ENCODE measurements at places on chromosomes 12 and 14. TPM values are rescaled to one million over a fixed set of nuclear protein-coding genes. Genes with fewer than 3 reads are reported as not detected.

GDF3 gene
- not detected for total RNA-seq

DNA sequence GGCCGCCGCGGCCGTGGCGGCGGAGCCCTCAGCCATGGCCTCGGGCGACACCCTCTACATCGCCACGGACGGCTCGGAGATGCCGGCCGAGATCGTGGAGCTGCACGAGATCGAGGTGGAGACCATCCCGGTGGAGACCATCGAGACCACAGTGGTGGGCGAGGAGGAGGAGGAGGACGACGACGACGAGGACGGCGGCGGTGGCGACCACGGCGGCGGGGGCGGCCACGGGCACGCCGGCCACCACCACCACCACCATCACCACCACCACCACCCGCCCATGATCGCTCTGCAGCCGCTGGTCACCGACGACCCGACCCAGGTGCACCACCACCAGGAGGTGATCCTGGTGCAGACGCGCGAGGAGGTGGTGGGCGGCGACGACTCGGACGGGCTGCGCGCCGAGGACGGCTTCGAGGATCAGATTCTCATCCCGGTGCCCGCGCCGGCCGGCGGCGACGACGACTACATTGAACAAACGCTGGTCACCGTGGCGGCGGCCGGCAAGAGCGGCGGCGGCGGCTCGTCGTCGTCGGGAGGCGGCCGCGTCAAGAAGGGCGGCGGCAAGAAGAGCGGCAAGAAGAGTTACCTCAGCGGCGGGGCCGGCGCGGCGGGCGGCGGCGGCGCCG lies 381 bp downstream of the YY1 start:
- peak; percentile 40 for DNase-seq

AICDA gene
- 27.6 TPM for total RNA-seq

- no peak for DNase-seq
Observed at GRCh38 chr12:112964915-112965314, 13.4 kb upstream of the OAS2 start.

PLEKHH1 gene
- total RNA-seq, result 0.78 TPM

MYH6 gene
- total RNA-seq, result not detected

DNA sequence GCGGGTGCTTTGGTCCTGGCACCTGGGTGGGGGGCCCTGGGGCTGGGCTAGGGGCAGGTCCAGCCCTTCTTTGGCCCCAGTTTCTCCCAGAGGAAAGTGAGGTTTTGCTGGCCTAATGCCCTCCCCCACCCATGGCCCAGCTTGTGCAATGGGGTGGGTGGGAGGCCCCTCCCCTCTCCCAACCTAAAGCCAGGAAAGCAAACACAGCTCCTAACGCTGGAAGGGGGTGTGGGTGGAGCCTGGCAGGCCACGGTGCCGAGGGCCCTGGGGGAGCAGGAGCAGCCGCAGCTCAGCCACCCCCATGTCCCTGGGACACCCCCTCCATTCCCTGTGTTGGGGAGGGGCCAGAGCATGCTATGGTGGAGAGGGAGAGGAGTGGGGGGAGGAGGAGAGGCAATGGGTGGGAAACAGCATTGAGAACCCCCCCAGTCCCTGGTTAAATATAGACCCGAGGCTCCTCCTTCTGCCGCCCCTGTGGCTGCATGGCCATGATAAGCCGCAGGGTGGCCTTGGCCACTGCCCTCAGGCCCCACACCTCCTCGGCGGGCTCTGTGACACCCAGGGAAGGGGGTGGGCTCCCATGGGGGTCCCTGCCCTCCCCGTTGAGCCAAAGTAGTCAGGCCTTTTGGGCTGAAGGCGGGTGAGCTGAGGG lies 4.7 kb downstream of the EXOC3L4 start:
- no peak for DNase-seq

GRCh38 chr12:132522592-132523380 lies 32.8 kb downstream of the FBRSL1 start:
- DNase-seq, result peak; percentile 51

GRCh38 chr14:55317542-55318306 lies 46.5 kb downstream of the FBXO34 start:
- DNase-seq, result no peak

DNA sequence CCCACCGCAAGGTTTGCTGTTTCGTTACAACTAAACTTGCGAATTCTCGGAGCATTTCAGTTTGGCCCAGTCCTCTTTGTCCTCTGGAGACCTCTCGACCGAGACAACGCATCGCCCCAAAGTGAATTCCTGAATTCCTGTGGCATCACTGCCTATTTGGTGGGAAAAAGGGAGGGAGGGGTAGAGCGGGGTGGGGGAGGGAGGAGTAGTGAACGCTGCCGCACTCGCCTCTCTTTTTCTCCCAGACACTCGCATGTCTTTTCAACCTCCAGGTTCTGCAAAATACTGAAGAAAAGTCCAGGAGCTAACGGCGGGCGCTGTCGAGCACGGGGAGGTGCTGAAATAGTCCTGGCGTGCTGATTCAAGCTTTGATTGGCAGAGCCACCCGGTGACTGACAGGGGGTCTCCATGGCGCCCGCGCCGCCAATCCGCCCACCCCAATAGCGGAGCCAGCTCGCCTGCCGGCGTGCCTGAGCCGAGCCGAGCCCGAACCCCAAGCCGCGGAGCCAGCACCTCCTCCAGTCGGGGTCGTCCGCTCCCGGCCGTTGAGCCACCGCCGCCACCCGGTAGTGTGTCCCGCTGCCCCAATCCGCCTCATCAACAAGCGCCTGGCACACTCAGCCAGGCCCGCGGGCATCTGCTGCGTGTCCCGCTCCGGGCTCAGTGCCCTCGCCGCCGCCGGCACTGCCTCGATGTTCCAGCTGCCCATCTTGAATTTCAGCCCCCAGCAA lies at the start of gene SIX6:
Gene SIX6 (plus strand): TSS at position 440 of the 731 bp plus-strand sequence. CDS start 253 bp downstream, at position 693.
- DNase-seq, result no peak

GRCh38 chr12:115322275-115322674 lies 638.3 kb upstream of the TBX3 start:
- DNase-seq, result no peak

PIANP gene
- total RNA-seq, result not detected

PTHLH gene
- 8.3 TPM for total RNA-seq

GRCh38 chr12:32197421-32197820 lies 90.8 kb downstream of the BICD1 start:
- no peak for DNase-seq

DNA sequence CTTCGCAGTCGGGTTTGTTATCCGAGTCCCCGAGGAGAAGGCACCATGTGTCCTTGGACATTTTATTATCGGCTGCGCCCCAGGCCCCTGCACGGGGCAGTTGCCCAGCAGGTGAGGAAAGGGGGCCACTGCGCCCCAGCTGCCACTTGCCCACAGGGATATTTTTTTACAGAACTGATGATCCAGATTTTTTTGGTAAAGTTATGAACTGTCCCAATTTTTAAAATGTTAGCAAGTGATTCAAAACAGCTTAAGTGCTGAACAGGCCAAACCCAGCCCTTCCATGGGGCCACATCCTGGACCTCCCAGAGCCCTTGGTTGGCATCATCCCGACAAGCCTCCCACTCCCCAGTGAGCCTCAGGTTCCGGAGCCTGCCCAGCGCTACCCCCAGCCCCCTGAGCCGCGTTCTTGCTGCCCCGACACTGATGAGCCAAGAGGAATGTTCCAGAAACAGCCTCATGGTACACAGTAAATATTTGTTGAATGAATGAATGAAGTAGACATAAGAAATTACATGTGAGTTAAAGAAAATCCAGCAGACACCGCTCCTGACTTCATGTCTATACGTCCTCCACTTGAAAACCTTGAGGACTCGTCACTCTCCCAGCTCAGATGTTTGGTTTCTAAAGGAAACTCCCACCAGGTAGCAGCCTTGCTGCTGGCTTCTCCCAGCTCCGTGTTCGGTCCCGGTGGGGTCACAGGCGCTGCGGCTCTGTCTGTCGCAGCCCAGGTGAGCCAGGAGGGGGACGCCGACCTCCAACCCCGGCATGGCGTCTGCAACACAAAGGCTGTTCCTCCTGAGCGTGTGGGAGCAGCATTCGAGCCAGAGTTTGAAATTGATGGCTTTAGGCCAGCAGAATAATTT lies 88.5 kb downstream of the ADGRD1 start:
- no peak for DNase-seq

DNA sequence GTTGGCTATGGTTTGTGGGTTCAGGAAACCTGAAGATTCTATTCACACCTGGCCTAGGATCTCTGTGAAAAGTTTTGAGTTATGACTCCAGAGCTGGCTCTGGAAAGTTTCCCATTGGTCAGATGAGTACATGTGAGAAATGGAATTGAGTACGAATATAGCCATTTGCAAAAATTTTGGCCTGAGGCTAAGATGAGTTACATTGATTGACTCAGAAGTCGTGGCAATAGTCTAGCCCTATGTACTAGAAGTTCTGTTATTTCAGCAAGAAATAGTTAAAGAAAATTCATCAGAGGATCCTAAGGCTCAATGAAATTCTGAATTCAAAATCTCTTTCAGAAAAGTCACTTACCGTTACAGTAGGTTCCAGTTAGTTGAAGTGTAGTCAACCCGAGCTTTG lies 109.9 kb downstream of the PTCSC3 start:
- DNase-seq, result no peak

DNA sequence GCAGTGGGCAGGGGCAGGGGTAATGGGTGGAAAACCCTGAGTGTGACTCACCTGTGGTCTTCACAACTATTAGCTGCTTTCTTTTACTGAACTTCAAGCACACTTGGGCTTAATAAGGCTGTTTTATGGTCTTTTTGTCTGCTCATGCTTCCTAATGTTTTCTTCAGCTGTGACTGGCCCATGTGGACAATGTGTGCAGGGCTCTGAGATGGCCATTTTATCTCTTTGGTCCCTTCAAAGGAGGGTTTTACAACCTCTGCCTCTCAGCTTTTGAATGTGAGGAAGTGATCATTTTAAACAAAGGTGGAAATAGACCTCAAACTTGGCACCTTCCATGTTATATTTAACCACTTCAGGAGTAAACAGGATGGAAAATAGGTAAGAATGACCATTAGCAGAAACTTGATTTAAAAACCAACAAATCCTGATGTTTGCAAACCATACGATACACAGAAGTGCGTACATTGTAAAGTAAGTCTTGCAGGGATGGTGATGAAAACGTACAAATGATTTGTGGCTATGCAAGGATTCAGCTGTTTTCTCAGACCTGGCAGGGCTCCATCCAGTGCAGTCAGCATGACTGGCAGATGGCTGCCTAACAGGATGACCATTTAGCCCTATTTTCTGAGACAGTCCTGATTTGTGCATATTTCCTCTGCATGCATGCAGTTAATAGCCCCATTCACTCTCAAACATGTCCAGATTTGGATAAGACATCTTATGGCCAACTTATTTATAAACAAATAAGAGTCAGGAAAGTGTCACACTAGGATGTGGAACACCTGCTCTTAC lies 103.2 kb downstream of the SLC38A4 start:
- DNase-seq, result no peak

PSME2 gene
- 202 TPM for total RNA-seq

GRCh38 chr12:92722897-92723296 lies 20.1 kb downstream of the PLEKHG7 start:
- DNase-seq, result no peak

TMPRSS12 gene
- total RNA-seq, result not detected

DNA sequence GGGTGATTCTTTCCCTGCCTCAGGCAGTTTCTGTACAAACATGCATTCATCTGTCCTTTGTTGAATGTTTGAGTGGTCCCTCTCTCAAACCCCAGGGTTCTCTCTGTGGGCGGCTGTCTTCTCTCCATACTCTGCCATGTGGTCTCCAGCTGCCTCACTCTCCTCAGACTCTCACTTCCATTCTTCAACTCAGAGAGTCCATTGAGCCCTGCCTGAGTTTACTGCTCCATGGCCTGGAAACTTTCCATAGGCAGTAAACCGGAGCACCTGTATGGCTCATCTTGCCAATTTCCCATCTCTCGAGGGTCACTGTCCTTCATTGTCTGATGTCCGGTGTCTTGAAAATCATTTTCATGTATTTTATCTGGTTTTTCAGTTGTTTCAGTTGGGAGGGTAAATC lies 11.3 kb downstream of the C14orf132 start:
- DNase-seq, result no peak

DNA sequence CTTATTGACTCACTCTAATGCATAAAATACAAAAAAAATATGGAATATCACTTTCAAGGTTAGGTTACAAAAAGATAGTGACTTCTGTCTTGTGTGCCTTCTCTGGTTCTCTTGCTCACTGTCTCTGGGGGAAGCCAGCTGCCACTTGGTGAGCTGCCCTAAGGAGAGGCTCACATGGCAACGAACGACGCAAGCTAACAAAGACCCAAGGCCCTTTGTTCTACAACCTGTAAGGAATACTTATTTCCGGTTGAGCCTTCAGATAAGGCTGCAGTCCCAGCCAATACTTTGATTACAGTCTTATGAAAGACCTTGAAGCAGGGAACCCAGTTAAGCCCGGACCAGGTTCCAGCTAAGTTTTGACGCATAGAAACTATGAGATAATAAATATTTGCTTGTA lies 242.4 kb upstream of the TBX3 start:
- no peak for DNase-seq

- DNase-seq, result no peak
Observed at GRCh38 chr12:121776190-121777098, 17.0 kb downstream of the RHOF start.

ASB2 gene
- total RNA-seq, result 1.9 TPM

DNA sequence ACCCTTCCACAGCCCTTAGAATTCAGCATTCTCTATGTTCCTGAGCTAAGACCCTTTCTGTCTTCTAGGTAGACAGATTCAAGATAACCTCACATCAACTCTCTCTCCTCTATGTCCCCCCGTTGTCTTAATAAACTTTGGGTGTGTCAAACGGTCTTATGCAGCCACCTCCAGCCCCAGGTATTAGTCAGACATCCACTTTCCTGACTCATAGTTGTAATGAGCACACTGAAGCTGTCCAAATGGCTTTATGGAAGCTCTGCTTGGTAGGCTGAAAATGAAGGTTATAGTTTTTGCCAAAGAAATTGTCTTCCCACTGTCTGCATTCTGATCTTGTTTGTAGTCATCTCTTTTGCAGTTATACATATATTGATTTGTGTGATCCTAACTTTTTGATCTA lies 482.0 kb downstream of the RMST start:
- DNase-seq, result no peak

CCDC38 gene
- 0.20 TPM for total RNA-seq

DNA sequence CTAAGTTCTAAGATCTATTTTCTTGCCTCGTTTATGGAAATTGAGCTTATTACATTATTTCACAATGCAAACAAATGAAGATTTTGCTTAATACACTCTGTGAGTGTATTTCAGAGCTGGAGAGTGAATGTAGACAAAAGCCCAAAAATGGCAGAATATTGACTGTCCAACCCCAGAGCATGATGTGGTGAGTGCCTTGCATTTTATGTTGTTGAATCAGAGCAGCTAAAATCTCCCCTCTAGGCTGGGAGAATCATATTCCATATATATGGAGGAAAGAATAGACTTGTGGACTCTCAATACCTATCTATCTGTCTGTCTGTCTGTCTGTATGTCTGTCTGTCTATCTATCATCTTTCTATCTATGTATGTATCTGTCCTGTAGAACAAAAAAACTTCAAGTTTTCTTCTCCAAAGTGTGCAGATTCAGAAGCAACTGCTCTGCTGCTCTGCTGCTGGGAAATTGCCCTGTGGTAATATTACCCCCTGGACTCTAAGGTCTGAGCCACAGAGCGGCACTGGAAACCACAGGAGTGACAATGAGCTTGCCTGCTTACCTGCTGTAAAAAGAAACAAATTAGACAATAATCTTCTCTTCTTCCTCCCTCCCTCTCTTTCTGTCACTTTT lies 209.4 kb upstream of the PRICKLE1 start:
- peak; percentile 26 for DNase-seq

NKX2-1 gene
- total RNA-seq, result not detected

All from Caki2 (cell line).